ENCODE measurements at places on chromosomes 1 and 21.

DNA sequence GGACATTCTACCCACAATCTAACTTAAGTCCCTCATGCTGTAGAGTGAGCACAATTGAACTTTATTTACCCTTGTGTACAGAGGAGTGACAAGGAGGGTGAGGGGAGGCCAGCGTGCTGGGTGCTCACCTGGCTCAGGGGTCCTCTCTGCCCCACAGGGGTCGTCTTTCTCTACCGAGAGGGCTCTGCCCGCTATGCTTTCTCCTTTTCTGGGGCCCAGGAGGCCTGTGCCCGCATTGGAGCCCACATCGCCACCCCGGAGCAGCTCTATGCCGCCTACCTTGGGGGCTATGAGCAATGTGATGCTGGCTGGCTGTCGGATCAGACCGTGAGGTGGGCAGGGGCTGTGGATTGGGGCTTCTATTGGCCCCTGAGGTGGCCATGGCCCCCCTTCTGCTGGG is 5.4 kb downstream of the BCAN start:
- no peak for DNase-seq

DNA sequence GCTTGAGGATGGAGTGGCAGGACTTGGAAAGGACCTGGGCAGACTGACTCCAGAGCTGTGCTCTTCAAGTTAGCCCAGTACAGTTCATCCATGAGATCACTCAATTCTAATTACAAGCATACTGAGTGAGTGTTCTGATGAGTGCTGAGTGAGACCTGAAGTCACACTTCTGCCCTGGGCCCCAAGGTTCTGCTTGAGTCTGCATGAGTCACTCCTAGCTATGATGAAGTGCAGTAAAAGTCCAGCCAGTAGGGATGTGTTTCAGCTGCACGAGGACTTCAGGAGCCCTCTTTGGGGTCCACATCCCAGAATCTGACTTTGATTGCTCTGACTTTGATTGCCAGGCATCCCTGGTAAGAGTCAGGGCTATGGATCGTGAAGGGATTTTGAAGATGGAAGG is 35.8 kb downstream of the PLEKHA6 start:
- no peak for DNase-seq

DNA sequence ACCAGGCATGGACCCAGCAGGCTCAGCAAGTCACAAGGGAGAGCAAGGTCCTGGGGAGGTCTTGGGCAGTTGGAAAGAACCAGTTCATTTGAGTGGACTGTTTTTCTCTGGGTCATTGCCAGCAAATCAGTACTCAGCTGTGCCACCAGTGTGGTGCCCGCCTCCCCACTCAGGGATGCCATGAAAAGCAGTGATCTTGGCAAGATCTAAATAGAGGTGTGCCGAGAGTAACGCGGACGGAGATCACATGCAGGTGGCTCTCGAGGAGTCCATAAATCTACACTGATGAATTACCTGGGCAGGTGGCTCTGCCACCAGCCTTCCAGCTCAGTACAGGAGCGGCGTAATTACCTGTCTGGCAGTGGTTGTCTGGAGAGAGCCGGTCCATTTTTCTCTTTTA is 642.2 kb downstream of the PTPRU start:
- DNase-seq: no peak

DNA sequence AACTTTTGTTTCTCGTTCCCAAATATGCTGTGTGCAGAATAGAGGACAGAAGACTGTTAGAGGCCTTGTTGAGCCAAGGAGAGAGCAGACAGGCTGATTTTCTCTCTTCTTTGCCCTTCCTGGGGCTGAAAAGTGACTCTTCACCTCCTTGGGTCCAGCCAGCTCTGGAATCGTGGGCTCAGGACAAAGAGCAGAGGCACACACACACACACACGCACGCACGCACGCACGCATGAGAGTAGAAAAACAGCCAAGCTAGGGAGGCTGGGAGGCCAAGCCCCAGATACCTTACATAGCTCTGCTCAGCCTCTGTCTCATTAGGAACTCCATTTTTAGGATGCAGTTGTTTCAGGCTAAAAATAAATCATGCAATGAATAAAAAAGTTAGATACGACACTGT is at the start of gene CASQ2:
Gene CASQ2, minus strand, starts transcription at position 166 of the 400 bp plus-strand sequence. CDS start 173 bp downstream, outside the sequence.
- DNase-seq: no peak

GRCh38 chr1:206905295-206906164 is 8.3 kb downstream of the IL24 start:
- DNase-seq: peak; percentile 42

- no peak for DNase-seq
These were observed 1.1 kb downstream of the CHML start for GRCh38 chr1:241638909-241639622.

DNA sequence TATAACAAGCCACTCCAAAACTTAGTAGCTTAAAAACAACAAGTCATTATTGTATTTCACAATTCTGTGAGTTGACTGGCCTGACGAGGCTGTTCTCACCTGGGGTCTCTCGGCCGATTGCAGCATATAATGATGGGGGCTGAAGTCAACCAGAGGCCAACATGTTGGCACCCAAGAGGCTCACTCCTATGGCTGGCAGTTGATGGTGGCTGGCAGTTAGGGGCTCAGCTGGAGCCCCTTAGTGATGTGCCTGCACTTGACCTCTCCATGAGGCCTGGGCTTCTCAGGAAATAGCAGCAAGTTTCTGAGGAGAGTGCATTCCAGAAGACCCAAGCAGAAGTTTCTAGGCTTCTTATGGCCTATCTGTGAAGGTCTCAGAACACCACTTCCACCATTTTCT is 459.4 kb downstream of the NPHP4 start:
- no peak for DNase-seq

DNA sequence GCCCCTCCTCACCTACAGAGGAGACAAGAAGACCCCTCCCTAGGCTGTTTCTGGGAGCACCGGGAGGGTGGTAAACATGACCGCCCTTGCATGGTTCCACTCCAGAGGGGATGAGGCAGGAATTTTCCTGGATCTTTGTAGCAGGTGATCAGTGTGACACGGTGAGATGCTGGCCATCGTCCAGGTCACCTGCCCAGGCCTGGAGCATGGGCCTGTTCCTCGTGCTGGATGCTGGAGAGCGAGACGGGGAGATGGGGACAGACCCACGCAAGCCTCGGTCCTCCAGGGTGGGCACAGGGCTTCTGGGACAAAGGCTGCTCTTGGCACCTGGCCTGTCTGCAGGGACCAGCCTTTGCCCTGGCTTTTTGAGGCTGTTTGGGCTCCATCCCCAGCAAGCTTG is 46.2 kb downstream of the DMRTB1 start:
- DNase-seq: no peak

- DNase-seq: no peak
These were observed 275.0 kb downstream of the AKT3 start for GRCh38 chr1:243575070-243575469.

DNA sequence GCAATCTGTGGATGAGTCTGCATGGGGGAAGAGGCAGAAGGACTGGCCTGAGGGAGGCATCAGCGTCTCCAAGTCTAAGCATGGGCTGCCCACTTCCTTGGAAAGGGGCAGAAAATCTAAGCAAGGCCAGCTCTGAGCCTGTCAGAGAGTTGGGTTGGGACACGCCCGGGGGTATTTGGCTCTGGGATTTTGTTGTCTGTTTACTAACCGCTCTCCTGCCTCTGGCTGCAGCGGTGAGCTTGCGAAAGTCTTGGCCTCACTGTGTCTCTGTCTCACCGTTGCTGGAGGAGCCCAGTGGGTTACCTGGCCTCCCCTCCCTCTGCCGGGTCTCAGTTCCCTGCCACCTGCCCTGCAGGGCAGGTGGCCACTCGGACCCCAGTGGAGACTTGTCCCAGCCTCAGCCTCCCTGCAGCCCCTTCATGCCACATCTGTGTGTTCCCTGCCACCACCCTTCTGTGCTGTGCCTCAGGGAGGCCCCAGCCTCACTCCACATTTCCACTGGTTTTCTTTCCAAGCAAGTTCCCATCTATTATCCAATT is 33.7 kb downstream of the EDN2 start:
- DNase-seq: no peak

- no peak for DNase-seq
These were observed 26.5 kb upstream of the KRTAP19-8 start for GRCh38 chr21:31064803-31065202.

DNA sequence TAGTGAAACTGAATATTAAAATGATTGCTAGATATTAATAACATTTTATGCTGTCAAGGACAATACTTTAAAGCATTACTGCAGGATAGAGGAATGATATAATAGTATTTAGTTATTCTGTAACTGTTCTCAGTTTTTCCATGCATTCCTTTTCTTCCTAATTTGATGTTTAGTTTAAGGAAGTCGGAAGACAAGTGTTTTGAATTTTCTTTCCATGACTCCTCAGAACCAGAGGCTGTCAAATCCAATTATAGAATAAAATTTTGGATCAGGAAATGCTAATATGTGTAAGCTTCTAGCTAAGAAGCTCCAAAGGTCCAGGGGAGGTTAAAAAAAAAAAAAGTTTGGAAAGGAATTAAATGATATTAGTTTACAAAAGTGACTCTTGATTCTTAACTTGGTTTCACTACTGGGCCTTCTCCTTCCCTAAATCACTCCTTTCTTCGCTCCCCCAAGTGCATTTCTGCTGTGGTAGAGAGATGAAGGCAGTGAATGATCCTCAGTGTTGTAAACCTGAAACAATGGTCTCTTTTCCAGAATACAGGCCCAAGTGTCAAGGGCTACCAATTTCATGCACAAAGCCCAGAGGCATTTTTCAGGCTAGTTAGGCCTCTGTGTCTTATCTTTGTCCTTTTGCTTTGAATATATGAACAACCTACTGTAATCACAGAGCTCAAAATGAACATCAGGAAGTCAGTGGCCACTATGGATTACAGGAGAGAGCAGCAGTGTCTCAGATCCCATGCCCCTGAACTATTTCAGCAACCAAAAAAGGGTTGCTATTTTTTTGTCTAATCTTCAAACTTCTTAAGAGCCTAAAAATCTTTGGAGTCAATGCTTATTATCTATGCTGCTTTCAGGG is 6.2 kb downstream of the ADSS2 start:
- DNase-seq: no peak

DNA sequence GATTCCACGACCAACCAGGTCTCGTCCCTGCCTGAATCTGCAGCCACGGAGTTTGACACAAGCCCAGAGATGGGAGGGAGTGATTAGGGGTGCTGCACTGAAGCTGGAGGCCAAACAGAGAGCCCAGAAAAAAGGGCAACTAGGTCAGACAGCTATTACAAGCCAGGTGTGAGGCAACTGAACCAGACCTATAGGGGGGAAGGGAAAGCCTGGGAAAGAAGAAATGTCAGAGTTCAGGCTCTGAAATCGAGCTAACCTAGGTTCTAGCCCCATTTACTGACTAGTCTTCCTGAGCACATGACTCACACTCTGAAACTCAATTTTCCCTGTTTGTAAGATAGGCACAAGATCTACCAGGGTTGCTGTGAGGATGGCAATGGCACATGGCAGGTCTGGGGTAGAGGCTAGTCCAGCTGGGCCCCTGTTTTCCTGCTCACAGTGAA is 1.7 kb downstream of the DHCR24 start:
- no peak for DNase-seq

- no peak for DNase-seq
These were observed 38.7 kb upstream of the COL24A1 start for GRCh38 chr1:86195281-86195680.

- DNase-seq: no peak
These were observed 23.7 kb upstream of the DISP1 start for GRCh38 chr1:222791006-222791710.

DNA sequence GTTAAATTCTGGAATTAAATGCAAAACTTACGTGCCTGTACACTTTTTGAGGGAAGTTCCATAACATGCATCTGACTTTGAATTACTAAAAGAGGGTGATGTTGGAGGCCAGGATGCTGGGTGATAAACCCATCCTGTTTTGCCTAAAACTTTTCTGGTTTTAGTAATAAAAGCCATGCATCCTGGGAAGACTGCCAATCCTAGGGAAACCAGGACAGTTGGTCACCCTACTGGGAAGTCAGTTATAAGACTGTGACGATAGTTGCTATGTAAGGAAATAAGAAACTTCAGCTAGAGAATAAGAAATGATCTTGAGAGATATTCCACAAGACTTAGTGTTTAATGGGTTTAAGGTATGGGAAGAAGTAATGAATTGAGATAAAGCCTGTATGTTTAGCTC is 336.6 kb upstream of the LYPLAL1 start:
- no peak for DNase-seq

GRCh38 chr1:19087737-19088594 is 122.1 kb downstream of the UBR4 start:
- no peak for DNase-seq

DNA sequence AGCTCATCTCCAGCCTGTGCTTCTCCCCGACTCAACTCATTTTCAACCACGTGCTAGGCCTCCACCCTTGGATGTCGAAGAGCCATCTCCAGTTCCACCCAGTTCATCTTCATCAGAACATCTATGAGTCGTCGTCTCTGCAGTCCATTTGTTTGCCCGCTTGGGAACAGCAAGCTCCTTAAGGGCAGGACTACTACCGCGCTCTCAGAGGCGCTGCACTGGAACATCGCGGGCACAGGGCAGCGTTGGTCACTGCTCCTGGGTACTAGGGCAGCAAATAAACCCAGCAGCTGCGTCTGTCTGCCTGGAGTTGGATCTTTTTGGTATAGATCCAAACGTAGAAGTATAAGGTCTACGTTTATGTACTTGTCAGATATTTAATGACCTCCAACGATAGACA is 478 bp upstream of the PRDM2 start:
- DNase-seq: no peak

GRCh38 chr21:42539931-42540343 is 26.3 kb downstream of the SLC37A1 start:
- DNase-seq: no peak

GRCh38 chr1:3444736-3445135 is 9.7 kb upstream of the ARHGEF16 start:
- DNase-seq: no peak

DNA sequence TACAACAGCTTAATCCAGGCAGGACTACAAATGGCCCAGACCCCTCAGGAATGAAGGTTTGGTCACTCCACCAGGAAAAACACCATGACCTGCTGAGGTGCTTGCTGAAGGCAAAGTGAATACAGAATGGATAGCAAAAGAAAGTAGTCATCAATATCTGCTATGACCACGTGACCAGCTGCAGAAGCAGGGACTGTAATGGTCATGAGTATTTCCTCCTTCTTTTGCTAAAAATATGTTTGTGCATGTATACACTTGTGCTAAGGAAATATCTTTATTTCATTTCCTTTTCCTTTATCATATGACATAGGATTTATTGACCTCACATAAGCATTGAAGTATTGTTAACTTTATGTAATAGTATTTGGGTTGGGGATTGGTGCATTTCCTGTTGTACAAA is 26.4 kb upstream of the GOLT1A start:
- DNase-seq: no peak

GRCh38 chr1:240294566-240294965 is 202.9 kb downstream of the FMN2 start:
- DNase-seq: no peak

DNA sequence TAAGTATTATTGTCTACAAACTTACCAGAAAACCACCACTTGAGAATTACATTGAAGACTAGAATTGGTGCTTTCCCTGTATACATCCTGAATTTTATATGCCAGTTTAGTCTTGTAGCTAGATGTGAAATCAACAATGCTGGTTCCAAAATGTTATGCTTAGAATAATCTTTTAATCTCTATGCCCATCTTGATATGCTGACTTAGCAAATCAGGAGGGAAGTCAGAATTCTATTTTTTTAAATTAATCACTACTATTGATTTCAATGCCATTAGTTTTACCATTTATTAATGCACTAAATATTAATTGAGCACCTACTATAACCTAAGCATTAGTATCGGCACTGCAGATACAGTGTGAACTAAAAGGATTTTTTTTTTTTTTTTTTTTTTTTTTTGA is 641.6 kb upstream of the ADGRL4 start:
- no peak for DNase-seq

- no peak for DNase-seq
These were observed 1510.6 kb downstream of the MRPL39 start for GRCh38 chr21:24096651-24097050.

GRCh38 chr1:160539990-160540858 is 17.2 kb upstream of the SLAMF6 start:
- DNase-seq: peak; percentile 20

All from activated CD4-positive, alpha-beta T cell treated with anti-CD3 and anti-CD28 coated beads, Interleukin-2, amount 50 U/mL, for 4 hours (primary cell).